Hematopoietic multipotent progenitor cell treated with erythropoietin and hydrocortisone succinate and interleukin-3 and kit ligand, for 4 days (in vitro differentiated cells): ENCODE measurements at places on chromosomes 1 and 21.
A peak's percentile ranks its signal among the peaks of the same experiment; 100 is the strongest.

DNA sequence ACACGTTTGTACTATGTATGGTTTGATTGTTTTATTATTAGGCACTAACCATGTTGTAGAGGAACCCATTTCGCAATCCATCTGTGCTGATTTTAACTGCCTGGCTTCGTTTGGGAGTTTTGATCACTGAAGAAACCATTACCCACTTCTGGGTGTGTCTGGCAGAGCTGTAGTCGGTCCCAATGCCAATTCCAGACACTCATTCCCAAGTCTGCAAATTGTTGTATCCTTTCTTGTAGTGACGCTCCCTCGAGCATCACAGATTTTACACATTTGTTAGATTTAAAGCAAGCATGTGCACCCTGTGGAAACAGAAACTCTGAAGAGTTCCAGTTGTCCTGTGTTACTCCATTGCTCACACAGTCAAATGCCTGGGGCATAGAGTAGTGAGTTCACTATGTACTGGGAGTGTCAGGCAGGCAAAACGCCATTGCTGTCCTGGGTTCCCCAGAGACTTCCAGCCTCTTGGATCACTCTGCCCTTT, 31.0 kb upstream of the EFCAB14 start:
- no peak for DNase-seq

DNA sequence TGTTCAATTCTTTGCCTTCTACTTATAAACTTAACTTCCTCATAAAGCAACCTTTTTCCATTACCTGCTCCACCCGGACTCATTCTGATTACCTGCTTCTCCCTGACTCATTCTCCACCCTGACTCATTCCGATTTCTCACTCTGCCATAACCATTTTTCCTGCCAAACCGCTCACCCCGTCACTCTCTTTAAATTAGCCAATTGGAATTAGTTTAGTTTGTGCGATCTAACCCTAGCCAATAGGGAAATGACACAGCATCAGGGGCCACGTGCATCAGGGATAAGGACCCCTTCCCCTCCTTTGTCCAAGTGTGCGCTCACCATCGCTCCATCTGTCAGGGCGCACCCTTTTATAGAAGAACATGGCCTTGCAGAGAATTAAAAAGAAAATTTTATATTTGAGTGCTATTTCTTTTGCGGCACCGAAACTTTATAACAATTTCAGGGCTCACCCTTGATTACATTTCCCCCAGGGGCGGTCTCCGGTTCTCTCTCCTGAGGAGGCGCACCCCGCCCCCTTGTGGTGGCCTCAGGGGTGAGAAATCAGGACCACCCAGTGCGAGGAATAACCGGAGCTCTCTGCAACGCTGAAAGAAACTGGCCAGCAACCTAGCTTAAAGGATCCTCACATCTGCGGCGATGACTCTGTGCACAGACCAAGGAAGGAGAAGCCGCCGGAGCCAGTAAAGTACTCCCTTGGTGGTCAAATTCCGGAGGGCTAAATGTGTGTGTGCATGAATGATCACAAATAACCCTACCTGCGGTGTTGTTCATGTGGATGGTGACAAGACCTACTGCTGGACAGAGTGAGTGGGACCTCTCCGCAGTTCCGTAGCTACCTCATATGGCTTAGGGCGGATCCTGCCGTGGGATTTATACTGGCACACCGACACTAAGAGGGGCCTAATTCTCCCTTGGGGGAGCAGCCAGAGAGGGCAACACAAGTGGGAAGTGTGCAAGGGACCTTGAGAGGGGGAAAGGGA, 30.3 kb upstream of the CBR3 start:
- peak; percentile 81 for DNase-seq

DNA sequence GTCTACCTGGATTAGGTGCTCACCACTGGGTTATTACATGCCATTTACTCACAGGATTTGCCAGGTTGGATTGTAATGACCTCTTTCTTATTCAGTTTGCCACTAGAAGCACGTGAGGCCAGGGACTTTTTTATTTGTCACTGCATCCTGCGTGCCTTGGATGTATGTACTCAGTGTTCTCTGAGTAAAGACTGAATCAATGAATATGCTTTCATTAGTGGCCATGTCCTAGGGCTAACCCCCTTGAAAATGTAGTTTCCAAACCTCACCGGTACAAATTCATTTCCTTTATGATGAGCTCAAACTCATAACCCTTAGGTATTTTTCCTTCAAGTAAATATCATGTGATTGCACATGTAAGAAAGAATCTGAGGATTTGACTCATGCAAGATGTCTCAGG, 1.3 kb upstream of the ZP4 start:
- DNase-seq, result no peak

DNA sequence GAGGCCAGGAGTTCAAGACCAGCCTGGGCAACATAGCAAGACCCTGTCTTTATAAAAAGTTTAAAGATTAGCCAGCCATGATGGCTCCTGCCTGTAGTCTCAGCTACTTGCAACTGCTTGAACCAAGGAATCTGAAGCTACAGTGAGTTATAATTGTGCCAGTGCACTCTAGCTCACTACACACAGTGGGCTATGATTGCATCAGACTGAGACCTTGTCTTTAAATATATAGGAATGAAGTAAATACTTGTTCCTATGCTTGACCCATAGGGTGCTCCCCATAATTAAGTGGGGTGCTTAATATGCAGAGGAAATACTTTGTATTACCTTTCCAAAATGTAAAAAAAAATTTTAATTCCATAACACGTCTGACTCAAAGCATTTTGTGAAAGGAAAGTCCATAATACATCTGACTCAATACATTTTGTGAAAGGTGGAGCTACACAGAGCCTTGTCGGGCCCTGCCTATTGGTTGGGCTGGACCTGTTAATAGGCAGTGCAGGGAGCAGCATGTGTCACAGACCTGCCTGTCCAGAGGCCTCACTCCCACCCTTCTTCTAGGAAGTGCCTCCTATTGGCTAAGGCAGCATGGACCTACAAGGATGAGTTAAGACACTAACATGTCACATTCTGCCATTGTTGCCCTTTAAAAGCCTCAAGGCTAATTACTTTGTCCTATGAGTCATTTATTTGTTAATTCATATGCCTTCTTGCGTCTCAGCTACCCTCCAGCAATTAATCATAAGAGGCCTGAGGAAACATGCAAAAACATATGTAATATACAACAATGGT, 33.6 kb downstream of the CD58 start:
- no peak for DNase-seq

- DNase-seq, result no peak
Observed at GRCh38 chr1:244090645-244091044, 39.6 kb downstream of the ZBTB18 start.
